ENCODE measurements at places on chromosomes 5 and 9.
A peak's percentile ranks its signal among the peaks of the same experiment; 100 is the strongest.

GRCh38 chr5:52985306-52985705, 3.8 kb upstream of the ITGA2 start:
- no peak for DNase-seq

DNA sequence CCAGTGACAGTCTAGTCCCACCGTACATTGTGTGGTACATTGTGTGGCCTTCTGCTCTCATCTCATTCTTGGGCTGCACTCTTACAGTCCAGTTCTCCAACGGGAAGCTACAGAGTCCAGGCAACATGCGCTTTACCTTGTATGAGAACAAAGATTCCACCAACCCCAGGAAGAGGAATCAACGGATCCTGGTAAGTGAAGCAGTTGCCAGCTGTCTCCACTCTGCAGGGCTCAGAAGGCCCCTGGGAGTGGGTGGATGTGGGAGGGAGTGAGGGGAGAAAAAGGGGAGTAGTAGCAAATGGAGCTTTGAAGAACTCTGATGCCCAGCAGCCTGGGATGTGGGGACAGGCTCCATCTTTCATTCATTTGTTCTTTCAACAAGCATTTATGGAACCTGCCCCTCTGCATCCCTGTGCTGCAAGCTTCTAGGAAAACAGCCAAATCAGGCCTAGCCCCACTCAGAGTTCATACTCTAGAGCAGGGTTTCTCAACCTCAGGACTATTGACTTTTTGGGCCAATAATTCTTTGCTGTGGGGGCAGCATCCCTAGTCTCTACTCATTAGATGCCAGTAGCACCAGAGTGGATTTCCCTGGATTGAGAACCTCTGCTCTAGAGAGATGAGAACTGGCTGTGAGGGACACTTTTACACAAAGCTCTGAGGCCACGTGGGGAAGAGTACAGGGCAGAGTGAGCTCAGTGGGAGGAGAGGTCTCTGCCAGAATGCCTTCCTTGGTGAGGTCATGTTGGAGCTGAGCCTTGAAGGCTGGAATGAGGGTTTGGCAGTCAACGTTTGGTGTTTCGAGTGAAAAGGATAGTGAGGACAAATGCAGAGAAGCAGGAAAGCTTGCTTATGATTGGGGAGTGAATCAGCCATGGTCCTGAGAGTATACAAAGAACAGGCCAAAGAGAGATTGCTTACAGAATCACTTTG, 1.1 kb downstream of the POLR1E start:
- no peak for DNase-seq

DNA sequence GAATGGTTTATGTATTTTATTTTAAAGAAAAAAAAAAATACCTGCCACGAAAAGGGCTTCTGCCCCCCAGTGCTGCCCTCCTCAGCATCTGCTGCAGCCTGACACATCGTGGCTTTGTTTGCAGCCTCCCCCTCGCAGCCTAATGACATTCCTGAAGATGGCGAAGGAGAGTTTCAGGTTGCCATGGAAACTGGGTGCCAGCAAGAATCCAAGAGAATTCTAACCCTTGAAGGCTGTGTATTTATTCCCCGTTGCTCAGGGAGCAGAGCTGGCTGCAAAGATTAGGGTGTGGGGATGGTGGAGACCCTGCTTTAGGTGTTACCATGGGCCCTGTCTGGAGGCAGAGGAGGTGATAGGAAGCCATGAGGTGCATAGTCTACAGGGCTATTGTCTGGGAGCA, 126.6 kb downstream of the NSG2 start:
- DNase-seq = peak; percentile 16

DNA sequence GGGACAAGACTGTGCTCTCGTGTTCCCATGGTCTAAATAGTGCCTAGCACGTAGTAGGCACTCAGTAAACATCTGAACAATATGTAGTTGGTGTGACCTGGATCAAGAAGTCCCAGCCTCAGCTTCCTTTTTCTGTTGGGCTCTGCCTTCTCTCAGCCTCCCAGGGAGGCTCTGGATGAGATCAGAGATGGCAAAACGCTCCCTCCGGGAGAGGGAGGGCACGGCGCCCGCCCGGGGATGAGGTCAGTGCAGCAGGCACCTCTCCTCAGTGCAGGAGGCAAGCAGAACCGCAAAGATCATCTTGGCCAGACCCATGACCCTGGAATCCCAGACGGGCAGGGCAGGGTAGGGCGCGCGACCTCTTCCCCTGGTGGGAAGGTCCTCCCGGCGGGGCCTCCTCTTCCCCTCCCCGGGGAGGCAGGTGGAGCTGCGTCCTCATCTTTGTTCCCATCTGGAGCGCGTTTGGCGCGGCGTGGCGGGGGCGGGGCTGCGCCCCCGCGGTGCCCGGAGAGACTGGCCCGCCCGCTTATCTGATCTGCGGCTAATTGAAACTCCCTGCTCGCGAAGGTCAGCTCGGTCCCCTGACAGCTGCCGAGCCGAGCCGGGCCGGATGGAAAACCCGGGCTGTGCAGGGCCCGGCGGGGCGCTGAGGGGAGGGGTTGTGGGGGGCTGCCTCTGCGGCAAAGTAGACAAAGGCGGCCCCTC, 60.9 kb downstream of the CXXC5 start:
- DNase-seq = peak; percentile 84

- DNase-seq = no peak
Measured at GRCh38 chr5:150046031-150046430, 40.3 kb downstream of the CSF1R start.

Data from NCI-H1417 (cell line).